Brain (organoid and tissue), 16 donors: ENCODE measurements at places on chromosomes 11 and 22. TPM values are rescaled to one million over a fixed set of nuclear protein-coding genes. Genes with fewer than 3 reads are reported as not detected.

MIAT gene
- 12.9 TPM for polyA plus RNA-seq

FIBIN gene
- polyA plus RNA-seq, result 6.6 TPM

OPCML gene
- 5.5 TPM for polyA plus RNA-seq

GVQW3 gene
- polyA plus RNA-seq, result 7.5 TPM

TH gene
- polyA plus RNA-seq, result 3.5 TPM

CYTH4 gene
- polyA plus RNA-seq, result 1.3 TPM

PHETA2 gene
- polyA plus RNA-seq, result 7.3 TPM

KRTAP5-10 gene
- polyA plus RNA-seq, result not detected

C11orf21 gene
- polyA plus RNA-seq, result not detected

CAPN5 gene
- polyA plus RNA-seq, result 23.2 TPM

SCN4B gene
- 9.7 TPM for polyA plus RNA-seq

JAM3 gene
- 125 TPM for polyA plus RNA-seq

YAP1 gene
- 6.4 TPM for polyA plus RNA-seq

RAB36 gene
- polyA plus RNA-seq, result 13.4 TPM

MMP8 gene
- polyA plus RNA-seq, result not detected

NLRP14 gene
- polyA plus RNA-seq, result not detected

PLAAT4 gene
- polyA plus RNA-seq, result 32.4 TPM

MMP3 gene
- 0.15 TPM for polyA plus RNA-seq

FKBP2 gene
- polyA plus RNA-seq, result 247 TPM

SLC37A2 gene
- 2.0 TPM for polyA plus RNA-seq

MYBPC3 gene
- polyA plus RNA-seq, result not detected

POU2AF3 gene
- polyA plus RNA-seq, result 2.8 TPM

SCGB1A1 gene
- polyA plus RNA-seq, result 24.1 TPM

MRGPRF gene
- 2.3 TPM for polyA plus RNA-seq

FOSL1 gene
- polyA plus RNA-seq, result 0.76 TPM

OR2AG2 gene
- polyA plus RNA-seq, result not detected

SLC22A12 gene
- polyA plus RNA-seq, result not detected

ATG13 gene
- polyA plus RNA-seq, result 82.0 TPM

RTN3 gene
- 666 TPM for polyA plus RNA-seq

RIMBP3C gene
- polyA plus RNA-seq, result not detected
